Urinary bladder (tissue), 4 donors: ENCODE measurements at places on chromosomes 7 and 10.

- no peak for DNase-seq
Measured at GRCh38 chr7:159031135-159031701, 113.4 kb downstream of the VIPR2 start.

- DNase-seq, result no peak
Measured at GRCh38 chr7:69445541-69445940, 152.7 kb upstream of the AUTS2 start.

GRCh38 chr7:103574576-103574975, 128.6 kb upstream of the SLC26A5 start:
- no peak for DNase-seq

DNA sequence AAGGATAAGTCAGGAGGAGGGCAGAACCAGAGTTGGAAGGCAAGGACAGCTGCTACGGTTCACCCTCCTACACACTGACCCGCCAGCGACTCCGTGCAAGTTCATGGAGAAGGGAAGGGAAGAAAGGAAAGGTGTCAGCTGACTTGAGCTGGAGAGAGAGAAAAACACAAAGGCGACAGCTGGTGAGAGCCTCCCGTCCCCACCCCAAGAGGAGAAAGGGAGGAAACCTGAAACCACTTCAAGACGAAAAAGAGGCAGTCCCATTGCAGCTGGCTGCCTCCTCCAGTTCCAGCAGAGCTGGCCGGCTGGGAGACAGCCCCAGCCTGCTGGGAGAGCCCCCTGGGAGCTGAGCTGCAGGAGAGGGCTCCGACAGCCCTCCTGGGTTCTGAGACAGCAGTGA, 75.2 kb downstream of the PARD3 start:
- peak; percentile 85 for DNase-seq

GRCh38 chr10:97134983-97135382, 50.8 kb downstream of the SLIT1 start:
- no peak for DNase-seq

- no peak for DNase-seq
Measured at GRCh38 chr10:122362621-122363020, 11.9 kb upstream of the PLEKHA1 start.

DNA sequence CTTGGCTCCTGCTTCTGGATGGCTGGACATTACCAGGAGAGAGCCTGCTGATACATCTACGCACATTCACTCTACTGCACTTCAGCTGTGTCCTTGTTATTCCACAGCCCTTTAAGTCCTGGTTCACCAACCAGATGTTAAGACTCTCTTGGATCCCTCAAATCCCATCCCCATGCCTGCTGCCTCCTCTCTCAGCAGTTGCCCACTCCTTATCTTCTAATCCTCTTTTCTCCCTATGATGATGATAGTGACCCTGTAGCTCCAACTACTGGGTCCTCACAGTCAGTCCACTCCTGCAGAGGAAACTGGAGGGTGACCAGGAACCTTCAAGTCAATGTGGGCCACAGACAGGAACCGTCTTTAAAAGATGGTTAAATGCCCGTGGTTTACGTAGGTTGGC, 96.3 kb upstream of the PDCD4 start:
- no peak for DNase-seq

DNA sequence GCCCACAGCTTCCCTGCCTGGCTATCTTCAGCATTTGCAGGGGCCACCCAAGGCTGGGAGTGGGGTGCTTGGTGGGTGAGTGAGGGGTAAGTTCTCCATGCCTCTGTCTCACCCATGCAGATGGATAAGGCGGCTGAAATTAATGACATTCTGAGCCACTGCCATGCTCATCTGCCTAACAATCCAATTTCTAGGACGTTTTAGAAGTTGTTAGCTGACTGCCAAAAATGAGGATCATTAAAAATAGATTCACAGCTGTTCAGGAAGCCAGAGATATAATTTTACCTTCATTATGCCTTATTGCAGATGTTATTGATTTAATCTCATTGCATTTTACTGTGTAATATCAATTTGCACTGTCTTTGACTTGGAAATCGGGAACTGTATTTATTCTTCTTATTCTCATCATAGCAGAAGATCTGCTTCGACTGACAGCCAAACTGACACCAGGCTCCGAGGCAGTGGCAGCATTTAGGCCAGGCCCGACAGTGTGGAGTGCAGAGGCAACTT, 334.4 kb upstream of the NPVF start:
- DNase-seq, result no peak

DNA sequence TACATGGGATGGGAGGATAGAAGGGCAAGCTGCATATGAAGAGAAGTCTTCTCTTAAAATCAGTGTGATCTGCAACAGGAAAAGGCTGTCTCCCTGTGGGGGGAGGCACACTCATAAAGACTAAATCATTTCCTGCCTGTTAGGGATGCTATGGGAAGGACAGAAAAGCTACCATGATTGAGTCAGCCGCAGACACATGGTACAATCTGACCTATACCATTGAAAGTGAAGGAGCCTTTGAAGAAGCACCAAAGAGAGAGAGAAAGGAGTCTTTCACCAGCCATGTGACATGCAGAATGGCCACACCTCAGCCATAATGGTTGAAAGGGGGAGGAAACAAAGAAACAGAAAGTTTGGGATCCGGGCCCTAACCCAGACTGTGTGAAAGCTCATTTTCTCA, 29.1 kb downstream of the NUDCD3 start:
- no peak for DNase-seq

- DNase-seq, result no peak
Measured at GRCh38 chr7:121085922-121086321, 97.4 kb downstream of the CPED1 start.

DNA sequence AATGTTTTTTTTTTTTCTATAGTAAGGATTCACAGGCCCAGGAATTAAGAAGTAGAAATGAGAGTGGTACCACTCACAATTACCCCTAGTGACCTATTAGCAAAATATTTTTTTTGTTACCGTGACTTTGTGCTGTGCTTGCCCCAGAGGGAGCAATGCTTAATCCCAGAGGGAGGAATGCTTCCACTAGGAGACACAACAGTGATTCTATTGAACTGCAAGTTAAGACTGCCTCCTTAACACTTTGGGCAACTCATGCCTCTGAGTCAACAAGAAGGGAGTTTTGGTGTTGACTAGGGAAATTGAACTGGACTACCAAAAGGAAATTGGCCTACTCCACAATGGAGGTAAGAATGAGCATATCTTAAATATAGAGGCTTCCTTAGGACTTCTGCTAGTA, 17.2 kb upstream of the MEOX2 start:
- no peak for DNase-seq

- DNase-seq, result no peak
Measured at GRCh38 chr7:151380199-151381097, 29.4 kb downstream of the WDR86 start.

DNA sequence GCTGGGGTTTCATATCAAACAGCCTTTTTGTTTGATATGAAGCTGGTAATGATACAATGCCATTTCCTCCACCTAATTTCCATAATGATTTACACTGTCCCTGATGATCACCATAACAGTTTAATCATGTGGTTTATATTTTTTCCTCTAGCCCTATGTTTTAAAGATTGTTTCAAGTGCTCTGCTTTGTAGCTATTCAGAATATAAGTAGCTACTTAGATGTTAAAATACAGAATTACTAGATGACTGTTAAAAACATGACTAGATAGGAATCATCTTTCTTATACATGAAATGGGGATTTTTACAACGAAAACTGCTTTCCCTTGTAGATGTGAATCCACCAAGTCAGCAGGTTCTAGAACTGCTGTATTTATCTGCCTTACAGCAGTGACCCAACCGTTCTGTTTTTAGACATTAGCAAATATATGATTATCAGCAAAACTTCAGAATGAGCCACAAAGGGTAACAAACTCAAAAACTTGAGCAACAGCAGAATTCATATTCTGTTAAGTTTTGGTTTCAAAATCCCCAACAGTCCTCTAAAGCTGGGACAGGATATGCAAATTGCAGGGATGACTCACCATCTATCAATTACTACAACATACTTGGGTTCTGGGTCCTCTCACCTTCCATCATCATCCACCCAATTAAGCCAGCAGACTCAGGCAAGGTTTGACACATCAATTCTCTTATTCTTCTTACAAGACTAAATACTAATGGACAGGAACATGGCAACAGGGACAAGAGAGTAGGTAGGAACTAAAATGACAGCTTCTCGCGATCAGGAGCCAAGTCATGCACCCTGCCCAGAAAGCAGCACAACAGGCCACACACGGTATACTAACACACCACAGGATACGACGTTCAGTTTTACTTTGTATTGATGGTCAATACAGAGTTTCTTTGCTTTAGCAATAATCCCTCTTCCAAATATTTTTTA, 83.9 kb downstream of the PIP4K2A start:
- no peak for DNase-seq

GRCh38 chr7:140463111-140463510, 16.2 kb downstream of the MKRN1 start:
- DNase-seq, result no peak

DNA sequence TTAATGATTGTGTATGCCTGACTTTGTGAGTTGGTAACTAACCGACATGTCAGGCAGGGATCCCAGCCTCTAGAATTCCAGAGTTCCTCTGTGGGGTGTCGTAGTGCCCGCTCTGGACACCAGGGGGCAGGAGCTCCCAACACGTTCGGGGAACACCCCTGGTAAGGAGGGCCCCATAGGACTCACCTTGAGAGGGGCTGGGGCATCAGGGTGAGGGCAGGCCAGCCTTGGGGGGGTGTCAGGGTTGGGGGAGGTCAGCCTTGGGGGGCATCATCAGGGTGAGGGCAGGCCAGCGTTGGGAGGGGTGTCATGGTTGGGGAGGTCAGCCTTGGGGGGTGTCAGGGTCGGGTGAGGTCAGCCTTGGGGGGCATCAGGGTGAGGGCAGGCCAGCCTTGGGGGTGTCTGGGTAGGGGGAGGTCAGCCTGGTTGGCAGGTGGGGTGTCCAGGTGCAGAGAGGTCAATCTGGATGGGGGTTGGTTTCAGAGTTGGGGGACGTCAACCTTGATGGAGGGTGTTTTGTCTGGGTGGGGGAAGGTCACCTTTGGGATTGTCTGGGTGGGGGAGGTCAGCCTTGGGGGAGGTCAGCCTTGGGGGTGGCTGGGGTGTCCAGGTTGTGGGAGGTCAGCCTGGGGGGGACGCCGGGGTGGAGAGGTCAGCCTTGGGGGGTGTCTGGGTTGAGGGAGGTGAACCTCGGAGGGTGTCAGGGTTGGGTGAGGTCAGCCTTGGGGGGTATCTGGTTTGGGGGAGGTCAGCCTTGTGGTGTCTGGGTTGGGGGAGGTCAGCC, 45.6 kb upstream of the SUN1 start:
- DNase-seq, result no peak

DNA sequence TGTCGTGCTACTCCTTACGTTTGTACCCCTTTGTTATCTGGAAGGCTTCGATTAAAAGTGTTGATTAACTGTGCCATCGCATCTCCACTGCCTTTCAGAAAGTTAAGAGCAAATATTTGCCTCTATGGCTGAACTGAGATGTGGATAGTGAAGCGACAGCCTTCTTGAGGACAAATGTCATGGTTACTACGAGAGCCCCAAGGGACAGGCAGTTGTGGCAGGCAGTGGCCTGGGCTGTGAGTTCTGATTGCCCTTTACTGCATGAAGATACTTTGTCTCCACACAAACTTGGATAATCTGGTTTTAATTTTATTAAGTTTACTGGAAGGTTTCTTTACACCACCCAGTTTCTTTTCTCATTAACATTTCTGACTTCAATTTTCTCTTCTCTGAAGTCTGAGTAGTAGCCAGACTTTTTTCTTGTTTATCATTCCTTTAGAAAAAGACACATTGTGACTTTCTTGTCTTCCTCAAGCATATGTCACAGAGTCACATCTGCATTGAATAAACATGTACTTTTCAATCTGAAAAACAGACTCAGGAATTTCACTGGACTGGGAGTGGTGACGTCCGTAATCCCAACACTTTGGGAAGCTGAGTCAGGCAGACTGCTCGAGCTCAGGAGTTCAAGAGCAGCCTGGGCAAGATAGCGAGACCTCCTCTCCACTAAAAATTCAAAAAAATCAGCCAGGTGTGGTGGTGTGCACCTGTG, 1.5 kb downstream of the TAS2R41 start:
- no peak for DNase-seq

DNA sequence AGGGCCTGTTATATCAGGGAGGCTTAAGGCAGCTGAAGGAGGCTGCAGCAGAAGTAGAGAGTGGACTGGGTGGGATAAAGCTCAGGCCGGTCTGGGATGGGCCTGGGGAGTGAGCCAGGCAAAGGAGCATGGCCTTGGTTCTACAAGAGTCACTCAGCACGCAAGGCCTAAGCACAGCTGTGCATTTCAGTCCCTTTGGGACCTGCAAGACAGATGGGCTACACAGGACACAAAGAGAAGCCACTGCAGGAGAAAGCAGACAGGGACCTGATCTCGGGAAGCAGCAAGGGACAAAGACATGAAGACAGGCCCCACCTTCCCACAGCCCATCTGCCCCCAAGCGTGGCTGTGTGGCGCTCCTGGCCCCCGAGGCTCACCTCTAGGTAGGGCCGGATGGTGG, 29.4 kb downstream of the RRP12 start:
- DNase-seq, result no peak

DNA sequence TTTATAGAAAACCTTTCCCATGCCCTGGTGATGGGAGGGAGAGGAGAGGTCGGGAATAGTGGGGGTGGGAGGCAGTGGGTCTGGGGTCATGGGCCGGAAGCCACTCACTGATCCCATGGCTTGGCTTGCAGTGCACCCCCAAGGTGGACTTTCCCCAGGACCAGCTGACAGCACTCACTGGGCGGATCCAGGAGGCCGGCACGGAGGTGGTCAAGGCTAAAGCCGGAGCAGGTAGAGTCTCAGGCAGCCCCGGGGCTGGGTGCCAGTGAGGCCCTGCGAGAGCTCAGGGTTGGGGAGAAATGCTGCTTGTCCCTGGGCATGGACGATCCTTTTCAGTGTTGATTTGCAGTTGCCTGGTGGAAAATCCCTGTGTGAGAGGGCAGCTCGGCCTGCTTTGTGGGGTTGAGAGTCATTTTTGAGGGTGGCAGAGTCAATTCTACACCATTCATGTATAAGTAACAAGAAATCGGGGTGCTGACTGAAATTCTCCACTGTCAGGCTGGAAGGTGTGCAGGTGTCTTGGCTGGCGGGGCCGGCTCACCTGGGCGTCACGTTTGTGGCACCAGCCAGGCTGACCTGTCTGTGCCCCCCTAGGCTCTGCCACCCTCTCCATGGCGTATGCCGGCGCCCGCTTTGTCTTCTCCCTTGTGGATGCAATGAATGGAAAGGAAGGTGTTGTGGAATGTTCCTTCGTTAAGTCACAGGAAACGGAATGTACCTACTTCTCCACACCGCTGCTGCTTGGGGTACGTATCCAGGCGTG, 16.5 kb downstream of the MDH2 start:
- DNase-seq, result no peak
